Non-pigmented ciliary epithelial cell (primary cell): ENCODE measurements at places on chromosomes 6 and 20.

DNA sequence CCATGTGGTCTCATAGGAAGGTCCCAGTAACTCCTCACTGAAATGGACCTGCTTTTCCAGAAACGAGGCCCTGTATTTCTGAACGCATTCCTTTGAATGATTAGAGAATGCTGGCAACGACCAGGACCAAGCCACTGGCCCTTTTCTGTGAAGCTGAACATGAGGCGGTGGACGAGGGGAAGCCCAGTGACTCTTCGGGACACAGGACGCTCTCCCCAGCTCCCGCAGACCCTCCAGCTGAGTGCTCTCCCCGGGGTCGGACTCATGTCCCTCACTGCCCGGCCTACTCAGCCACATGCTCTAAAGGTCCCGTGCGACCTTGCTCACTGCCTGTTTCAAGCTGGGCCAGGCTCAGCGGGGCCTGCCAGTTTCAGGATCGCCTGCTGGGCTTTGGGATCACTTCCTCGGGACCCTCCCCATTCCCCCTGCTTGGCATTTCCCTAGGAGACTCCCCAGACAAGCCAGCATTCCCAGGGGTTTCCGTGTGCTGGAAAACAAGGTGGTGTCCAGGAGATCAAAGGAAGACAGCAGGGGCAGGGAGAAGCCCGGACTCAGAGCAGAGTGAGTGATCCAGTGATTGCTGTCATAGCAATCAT, 2.6 kb upstream of the CST9 start:
- no peak for DNase-seq

GRCh38 chr6:30882759-30883684, 1.3 kb upstream of the DDR1 start:
- no peak for DNase-seq

DNA sequence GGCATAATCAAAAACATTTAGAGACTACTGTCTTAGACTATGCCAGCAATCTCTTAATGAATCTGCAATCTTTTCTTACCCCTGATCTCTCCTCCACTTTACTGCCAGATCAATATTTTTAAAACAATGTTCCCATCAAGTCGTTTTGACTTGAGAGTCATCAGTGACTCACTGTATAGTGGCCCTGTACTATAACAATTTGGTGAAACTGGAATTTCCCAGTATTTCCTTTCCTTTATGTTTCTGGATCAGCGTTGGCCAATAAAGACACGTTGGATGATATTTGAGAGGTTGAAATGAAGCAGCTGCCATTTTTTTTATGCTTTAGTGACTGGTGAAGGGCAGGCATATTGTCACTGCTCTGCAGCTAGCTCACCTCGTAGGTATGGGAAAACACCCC, 10.1 kb upstream of the SMIM13 start:
- no peak for DNase-seq

DNA sequence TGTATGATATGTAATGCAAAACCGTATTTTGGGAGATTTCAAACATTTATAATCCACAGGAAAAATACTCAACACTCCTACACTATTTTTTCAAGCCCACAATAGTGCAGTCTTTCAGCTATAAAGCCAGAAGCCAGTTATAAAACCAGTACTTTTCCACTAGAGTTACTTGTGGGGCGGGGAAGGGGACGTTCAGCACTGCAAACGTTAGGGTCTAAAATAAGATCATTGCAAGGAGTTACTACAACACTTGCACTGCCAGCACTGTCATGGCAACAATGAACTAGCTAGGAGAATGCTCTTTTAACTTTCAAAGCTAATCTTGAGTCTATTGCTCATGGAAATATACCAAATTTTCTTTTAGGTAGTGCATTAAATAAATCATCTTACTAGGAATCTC, 14.7 kb downstream of the SESN1 start:
- no peak for DNase-seq

GRCh38 chr20:36098364-36098763, 56.2 kb upstream of the EPB41L1 start:
- no peak for DNase-seq

DNA sequence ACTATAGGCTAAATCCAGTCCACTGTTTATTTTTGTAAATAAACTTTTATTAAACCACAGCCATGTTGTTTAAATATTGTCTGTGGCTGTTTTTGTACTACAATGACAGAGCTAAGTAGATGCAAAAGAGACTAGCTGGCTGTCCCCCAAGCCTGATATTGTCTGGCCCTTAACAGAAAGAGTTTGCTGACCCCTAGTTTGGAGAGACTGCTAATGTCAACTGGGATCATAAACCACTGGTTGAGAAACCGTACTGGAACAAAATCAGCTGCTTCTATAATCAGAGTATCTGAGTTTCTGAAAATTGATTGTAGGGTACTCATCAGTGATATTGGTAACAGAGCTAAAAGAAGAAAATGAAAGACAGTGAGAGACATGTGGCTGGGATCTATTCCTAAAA, 102.6 kb upstream of the FAM184A start:
- no peak for DNase-seq
